ENCODE measurements at places on chromosomes 1 and 21. TPM values are rescaled to one million over a fixed set of nuclear protein-coding genes. Genes with fewer than 3 reads are reported as not detected.

Gene UBASH3A
- polyA plus RNA-seq: 0.06 TPM

Gene STIL
- 9.5 TPM for polyA plus RNA-seq

Gene ID3
- 340 TPM for polyA plus RNA-seq

Gene FAM72A
- polyA plus RNA-seq: 5.0 TPM

Gene RAP1GAP
- polyA plus RNA-seq: 20.7 TPM

Gene ARHGEF10L
- 35.7 TPM for polyA plus RNA-seq

Gene OR6N1
- polyA plus RNA-seq: not detected

Gene AMPD1
- not detected for polyA plus RNA-seq

Gene PHF13
- 23.5 TPM for polyA plus RNA-seq

Gene DISC1
- polyA plus RNA-seq: 6.1 TPM

Gene KCNT2
- polyA plus RNA-seq: 8.4 TPM

Gene KIF17
- polyA plus RNA-seq: 3.5 TPM

Gene SOAT1
- polyA plus RNA-seq: 39.0 TPM

Gene MINDY1
- 38.4 TPM for polyA plus RNA-seq

Gene USP16
- polyA plus RNA-seq: 58.8 TPM

Gene OLIG2
- not detected for polyA plus RNA-seq

Gene HMGN1
- polyA plus RNA-seq: 717 TPM

Gene HSPA6
- 0.46 TPM for polyA plus RNA-seq

Gene EFNA4
- 20.3 TPM for polyA plus RNA-seq

Gene SLC37A1
- 5.9 TPM for polyA plus RNA-seq

Gene TSPAN2
- 38.6 TPM for polyA plus RNA-seq

Gene TSEN15
- polyA plus RNA-seq: 45.2 TPM

Gene GJB5
- polyA plus RNA-seq: 0.38 TPM

Gene GREM2
- 0.95 TPM for polyA plus RNA-seq

Gene GJC2
- 0.51 TPM for polyA plus RNA-seq

Gene NKAIN1
- polyA plus RNA-seq: 3.4 TPM
